Stimulated activated CD8-positive, alpha-beta memory T cell treated with anti-CD3 and anti-CD28 coated beads, Interleukin-4, amount 100 ng/mL, for 1 hour (primary cell): ENCODE measurements at places on chromosomes 2 and 18.

- DNase-seq: no peak
Measured at GRCh38 chr2:40419364-40419762, 32.5 kb downstream of the SLC8A1 start.

GRCh38 chr2:65281627-65282351, 54.2 kb downstream of the ACTR2 start:
- DNase-seq: no peak

DNA sequence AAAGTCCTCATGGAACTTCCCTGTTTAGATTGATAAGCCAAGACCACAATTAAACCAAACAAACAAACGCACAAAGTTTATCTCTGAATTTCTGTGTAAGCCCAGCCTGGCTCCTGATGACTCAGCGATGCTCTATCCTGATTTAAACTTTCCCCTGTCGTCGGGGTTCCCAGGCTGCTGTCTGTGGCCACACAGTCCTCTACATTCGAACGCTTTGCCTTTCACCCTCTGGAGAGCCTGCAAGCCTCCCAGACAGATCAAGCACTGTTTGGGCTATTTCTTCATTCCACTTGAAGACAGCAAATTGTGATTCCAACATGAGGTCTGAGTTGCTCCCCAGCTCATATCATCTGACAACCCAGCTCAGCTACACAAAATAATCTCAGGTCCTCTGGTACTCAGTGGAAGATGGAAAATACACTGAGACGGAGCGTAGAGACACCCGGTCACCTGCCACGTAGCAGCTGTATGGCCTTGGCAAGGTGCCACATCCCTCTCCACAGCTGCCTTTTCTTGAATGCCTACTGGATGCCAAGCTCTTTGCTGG, 51.2 kb downstream of the CYRIA start:
- DNase-seq: no peak

- DNase-seq: no peak
Measured at GRCh38 chr2:217299590-217299989, 439.7 kb upstream of the TNP1 start.

- no peak for DNase-seq
Measured at GRCh38 chr2:128103407-128103806, 12.4 kb downstream of the UGGT1 start.

DNA sequence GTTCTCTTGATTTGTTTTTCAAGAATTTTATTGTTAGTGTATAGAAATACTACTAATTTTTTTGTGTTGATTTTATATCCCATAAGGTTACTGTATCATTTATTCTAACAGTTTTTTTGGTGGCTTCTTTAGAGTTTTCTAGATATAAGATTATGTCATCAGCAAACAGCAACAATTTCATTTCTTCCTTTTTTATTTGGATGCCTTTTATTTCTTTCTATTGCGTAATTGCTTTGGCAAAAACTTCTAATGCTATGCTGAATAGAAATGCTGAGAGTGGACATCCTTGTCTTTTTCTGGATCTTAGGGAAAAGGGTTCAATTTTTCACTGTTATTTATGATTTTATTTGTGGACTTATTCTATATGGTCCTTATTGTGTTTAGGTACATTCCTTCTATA, 298.8 kb downstream of the RPRM start:
- no peak for DNase-seq

DNA sequence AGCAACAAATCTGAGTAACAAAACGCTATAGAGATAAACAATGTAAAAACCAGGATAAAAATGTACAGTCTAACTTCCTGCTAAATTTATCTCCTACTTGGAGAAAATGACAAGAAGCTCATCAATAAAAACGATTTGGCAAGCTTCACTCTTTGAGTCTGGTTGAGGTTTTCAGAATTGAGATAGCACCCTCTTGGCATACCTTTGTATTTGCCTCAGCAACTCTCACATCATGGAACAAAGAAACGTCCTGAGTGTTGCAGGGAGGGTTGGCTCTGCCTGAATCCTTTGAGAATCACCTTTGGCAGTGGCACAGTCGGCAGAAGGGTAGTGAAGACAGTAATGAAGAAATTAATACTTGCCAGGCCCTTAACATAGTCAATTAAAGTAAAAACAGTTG, 430.6 kb downstream of the GRB14 start:
- no peak for DNase-seq

DNA sequence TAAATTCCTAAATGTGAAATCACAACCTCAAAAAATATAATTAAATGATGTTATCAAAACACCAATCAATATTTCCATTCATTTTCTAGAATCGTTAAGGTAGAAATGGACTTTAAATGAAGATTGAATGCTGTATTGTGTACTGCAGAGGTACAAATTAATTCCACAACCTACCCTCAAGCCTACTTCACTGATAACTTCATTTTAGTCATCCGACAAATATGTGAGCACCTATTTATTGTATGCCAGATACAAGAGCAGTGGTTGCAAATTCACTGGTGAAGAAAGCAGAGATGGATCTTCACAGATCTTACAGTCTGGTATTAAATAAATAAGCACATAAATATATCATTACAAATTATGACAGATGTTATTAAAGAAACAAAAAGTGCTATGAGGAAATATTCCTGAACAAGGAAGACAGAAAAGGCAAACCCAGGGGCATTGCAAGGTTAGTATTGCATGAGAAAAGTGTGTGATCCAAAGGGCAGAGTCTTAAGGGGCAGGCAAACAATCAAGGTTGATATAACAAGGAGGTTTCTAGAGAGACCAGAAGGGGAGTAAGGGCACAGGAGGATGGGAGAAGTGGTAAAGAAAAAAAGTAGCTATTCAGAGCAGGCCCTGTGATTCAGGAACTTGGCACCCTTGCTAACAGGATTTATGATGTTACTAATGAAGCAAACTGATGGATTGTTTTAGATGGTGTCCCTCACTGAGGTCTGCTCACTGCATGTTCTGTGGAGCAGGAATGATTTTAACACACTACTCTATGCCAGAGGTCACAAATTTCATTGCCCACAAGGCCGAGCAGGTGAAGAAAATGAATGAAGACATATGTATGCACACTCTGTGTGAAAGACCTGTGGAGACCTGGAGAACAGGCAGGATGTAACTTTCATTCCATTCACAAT, 128.0 kb upstream of the CCDC150 start:
- DNase-seq: no peak

- DNase-seq: no peak
Measured at GRCh38 chr18:58535340-58536201, 93.3 kb downstream of the ALPK2 start.

GRCh38 chr2:43045866-43046265, 180.5 kb downstream of the ZFP36L2 start:
- no peak for DNase-seq

DNA sequence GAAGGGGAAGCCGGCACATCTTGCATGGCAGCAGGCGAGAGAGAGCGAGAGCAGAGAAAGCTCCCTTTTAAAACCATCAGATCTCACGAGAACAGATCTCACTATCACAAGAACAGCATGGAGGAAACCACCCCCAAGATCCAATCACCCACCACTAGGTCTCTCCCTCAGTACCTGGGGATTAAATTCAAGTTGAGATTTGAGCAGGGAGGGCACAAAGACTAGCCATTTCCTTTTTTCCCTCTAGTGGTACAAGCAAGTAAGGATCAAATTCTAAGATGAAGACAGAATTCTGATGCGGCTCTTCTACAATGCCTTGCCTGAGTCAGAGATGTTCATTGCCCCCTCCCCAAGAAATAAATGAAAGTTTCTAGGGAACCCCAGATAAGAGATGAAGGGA, 45.6 kb upstream of the ANKRD44 start:
- DNase-seq: no peak

GRCh38 chr2:210913461-210913860, 357.1 kb downstream of the CPS1 start:
- no peak for DNase-seq

- DNase-seq: no peak
Measured at GRCh38 chr18:37729716-37730115, 164.1 kb upstream of the CELF4 start.

DNA sequence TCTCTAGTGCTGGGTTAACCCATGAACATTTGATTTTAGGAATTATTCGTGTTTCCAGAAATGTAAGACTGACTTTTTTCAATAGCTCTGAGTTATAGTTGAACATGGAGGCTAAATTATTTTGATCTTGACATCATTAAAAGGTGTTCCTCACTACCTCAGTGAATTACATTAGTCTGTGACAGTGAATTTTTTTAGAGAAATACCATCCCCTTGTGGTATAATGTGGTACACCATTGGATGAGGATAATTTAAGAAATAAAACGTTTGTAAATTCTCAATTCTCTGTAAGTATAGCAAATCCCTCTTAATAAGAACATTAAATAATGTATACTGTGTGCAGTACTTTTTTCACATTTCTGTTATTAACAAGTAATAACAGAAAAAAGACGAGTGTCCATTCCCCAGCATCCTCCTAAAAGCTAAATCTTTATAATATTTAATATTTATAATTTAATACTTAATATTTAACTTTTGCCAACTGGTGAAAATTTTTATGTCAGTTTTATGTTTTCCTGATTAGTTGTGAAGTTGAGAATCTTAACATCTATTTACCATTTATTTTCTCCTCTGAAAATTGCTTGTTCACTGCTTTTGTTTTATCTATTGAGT, 70.3 kb upstream of the CWC22 start:
- DNase-seq: no peak

GRCh38 chr2:56739413-56739812, 555.6 kb downstream of the CCDC85A start:
- DNase-seq: no peak

DNA sequence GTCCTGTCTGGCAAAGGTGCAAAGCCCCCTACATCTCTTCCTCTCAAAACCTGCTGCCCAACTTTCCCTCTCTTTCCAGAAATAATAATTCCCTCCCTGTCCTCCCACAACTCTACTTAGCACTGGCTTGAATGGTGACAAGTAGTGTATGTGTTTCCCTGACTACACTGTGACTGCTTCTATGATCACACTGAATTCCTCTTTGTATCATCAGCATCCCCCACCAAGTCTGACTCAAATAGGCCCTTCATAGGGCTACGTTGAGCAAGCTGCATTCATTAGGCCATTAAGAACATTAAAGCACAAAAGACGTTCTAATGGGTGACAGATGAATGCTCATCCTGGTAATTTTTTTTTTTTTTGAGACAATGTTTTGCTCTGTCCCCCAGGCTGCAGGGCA, 13.7 kb upstream of the ST3GAL5 start:
- DNase-seq: no peak

GRCh38 chr18:26103579-26103978, 13.2 kb upstream of the SS18 start:
- DNase-seq: no peak

DNA sequence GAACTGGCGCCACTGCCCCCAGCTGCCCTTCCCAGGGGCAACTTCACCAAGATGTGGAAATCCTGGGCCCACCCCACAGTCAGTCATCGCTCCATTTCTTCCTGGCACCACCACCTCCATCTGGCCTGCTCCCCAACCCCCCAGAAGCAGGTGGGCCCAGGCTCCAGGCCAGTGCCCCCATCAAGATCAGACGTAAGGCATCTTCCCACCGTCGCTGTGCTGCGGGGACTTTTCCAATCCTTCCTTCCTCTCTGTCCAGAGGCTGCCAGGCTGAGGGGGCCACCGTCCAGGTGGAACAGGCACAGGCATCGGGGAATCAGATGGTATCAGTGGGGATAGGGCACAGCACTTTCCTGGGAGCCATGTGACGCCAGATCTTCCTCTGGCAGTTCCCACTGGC, 8.1 kb downstream of the PRLH start:
- DNase-seq: no peak

DNA sequence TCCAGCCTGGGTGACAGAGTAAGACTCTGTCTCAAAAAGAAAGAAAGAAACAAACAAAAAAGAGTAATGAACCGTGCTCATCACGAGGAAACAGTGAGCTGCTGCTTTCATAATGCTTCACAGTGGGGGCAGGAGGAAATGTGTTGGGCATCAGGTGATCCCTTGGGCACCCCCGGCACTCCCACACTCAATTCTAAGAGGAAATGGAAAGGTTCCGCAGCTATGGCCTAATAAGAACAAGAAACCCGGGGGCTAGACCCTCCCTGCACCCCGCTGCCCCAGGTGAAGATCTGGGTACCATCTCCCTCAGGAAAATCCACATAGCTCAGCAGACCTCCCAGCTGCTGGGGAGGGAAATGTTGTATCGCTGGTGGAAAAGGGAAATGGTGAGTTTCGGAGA, 118.9 kb downstream of the LPIN1 start:
- DNase-seq: no peak

DNA sequence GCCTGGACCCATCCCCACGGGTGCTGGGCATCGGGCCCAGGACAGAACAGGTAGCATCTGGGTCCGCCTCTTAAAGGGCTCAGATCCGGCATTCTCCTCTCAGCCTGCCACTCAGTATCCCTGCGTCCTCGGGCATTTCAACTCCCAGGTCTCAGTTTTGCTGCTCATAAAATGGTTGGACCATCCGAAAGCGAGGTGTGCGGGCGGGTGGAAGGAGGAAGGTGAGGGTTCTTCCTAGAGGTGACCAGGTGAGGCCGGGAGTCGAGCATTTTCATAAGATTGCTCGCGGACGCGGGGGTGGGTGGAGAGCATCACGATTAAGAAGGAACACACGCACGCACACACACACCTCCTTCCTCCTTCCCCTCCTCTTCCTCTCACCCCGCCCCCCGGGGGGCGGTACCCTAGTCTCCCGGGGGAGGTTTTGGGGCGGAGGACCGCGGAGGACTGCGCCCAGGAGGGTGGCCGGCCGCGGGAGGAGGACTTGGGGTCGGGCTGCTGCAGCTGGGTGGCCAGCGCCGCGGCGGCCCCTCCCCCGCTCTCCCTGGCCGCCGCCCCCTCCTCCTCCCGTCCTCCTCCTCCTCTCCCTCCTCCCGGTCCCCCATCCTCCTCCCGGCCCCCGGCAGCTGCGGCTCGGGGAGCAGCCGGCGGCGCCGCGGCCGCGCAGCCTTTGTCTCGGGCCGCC, 97.9 kb upstream of the GPR45 start:
- DNase-seq: no peak

GRCh38 chr2:160657196-160657595, 163.6 kb upstream of the RBMS1 start:
- DNase-seq: no peak

DNA sequence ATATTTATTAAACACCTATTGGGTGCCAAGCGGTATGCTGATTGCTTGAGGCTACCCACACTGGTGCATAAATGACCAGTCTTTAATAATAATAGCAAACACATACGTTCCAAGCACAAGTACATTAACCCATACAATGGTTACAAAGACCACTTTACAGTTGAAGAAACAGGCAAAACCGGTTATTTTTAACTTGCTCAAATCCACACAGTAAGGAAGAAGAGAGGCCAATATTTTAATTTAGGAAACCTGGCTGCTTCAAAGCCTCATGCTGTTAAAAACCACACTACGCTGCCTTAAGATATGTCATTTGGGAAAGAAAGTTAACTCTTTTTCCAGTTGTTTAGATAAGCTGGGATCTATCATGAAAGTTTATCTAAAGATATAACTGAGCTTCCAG, 2.4 kb upstream of the IMPA2 start:
- no peak for DNase-seq

- DNase-seq: no peak
Measured at GRCh38 chr2:140667203-140667602, 1463.6 kb downstream of the LRP1B start.

- no peak for DNase-seq
Measured at GRCh38 chr18:57771193-57771592, 31.9 kb downstream of the ATP8B1 start.

GRCh38 chr2:48982887-48983435, 171.4 kb downstream of the FSHR start:
- DNase-seq: no peak

- no peak for DNase-seq
Measured at GRCh38 chr2:84776011-84776410, 104.9 kb downstream of the TRABD2A start.
